ENCODE measurements at places on chromosomes 5 and 9.
A peak's percentile ranks its signal among the peaks of the same experiment; 100 is the strongest.

DNA sequence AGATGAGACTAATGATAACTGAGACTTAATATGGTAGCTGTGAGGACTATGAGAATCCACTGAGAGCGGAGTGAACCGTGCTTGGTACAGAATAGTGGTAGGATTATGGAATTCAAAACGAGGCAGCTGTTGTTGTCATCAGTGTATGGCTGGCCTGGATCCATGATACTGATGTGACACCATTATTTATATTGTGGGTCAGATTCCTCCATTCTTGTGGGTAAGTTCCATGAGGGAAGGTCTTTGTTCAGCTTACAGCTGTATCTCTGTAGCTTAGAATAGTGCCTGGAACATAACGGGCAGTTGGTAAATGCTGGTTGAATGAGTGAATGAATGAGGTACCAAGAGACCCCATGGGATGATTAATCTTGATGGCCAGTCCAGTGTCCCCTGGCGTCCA lies 61.8 kb downstream of the ACER2 start:
- no peak for DNase-seq

DNA sequence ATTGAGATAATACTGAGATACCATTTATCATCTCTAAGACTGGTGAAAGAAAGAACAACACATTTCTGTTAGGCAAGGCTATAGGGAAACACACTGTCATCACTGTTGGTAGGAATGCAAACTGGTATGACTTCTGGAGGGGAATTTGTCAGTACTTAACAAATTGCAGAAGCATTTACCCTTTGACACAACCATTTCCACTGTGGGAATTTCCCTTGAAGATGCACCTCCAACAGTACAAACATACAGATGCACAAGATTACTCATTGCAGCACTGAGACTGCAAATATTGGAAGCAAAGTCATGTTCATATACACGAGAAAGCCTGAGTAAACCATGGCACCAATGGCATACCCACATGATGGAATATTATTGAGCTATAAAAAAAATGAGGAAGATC lies 17.6 kb downstream of the GM2A start:
- DNase-seq: no peak

GRCh38 chr5:9617739-9618504 lies 12.2 kb downstream of the TAS2R1 start:
- no peak for DNase-seq

- DNase-seq: no peak
Observed at GRCh38 chr5:58491216-58491892, at the start of gene GAPT. GAPT (plus strand) TSS chr5:58491435; CDS start chr5:58494537, 3,102 bp downstream.

DNA sequence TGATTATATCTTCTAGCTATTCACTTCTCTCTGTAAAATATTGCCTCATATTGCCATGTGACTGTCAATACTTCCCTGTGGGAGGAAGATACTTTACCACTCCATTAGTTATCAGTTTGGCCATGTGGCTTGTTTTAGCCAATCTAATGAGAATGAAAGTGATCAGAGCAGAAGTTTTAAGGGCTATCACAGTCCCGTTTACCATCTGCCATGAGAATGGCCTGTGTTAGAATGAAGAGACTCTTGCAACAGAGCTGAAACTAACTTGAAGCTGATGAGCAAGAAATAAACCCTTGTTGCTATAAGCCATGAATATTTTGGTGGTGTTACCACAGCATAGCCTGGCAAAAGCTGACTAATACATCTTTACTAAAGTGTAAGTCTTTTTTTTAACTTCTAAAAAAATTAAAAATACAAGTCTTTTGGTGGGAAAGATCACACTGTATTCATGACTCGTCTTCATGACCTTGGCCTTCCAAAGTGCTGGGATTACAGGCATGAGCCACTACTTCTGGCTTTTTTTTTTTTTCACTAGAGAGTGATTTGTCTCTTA lies 68.0 kb upstream of the CTNNA1 start:
- no peak for DNase-seq

DNA sequence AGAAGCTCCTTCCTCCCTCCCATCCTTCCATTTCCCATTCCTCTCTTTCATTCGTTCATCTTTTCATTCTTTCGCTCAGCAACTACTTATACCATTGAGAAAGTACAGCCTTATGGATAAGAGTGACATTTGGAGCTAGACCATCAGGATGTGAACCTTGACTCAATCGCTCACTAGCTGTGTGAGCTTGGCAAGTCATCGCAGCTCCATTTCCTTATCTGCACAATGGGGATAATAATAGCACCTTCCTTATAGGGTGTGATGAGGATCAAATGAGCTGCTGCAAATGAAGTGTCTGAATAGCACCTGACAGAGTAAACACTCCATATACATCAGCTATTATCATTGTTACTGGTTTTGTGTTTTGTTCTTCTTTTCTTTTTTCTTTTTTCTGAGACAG lies 28.1 kb upstream of the SYNPO start:
- no peak for DNase-seq

DNA sequence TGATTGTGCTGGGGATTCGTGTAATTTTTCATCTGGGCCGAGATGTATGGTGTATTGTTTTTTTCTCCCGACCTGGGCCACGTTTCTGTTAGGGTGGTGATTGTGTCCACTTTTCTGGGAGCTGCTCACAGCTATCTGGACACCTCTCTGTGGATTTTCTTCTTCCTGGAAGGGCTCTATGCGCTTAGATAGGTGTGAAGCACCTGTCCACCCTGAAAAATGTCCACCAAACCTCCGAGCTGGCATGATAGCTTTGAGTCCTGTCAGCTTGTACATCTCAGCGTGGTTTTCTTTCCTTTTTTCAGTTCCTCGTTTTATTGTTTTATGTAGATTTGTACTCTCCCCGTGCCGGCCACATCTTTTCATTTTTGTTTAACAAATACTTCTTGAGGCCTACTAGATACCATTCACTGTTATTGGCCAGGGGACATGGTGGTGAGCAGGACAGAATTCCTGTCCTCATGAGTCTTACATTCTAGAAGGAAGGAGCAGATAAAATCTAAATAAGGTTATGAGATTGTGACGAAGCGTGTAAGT lies 1.1 kb downstream of the UGCG start:
- no peak for DNase-seq

DNA sequence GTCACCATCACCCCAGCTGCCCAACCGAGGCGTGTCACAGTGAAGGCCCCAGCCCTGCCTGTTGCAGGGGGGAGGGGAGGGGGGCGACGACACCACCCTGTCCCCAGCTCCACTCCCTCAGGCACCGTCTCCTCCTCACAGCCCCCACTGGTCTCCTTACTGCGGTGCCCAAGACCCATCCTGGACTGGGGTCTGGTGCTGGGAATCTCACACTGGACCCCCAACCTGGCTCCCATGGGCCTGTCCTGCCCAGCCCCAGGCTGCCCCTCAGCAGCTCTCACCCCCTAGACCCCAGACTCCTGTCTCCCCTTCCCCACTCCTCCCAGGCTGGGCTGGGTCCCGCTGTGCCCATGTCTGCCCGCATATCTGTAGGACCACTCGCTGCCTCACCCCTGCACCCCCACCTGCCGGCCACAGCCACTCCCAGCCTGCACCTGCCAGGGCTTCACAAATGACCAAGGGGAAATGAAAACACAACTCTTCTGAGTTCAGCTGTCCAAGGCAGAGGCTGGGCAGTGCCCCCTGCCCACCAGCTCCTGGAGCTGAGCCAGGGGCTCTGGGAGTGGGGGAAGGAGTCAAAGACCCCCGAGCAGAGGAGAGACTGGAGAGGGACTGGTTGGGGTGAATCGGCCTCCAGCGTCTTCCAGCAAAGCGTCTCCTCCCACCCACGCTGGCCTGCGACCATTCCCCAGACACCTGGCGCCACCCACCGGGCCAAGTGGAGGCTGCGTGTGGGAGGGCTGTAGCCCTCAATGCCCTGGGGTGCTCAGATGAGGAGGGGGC lies 32.6 kb upstream of the EGFL7 start:
- DNase-seq: peak; percentile 55

GRCh38 chr9:97845130-97845529 lies 7.9 kb upstream of the FOXE1 start:
- no peak for DNase-seq

GRCh38 chr9:32177396-32177795 lies 207.0 kb upstream of the ACO1 start:
- DNase-seq: no peak

GRCh38 chr5:1083823-1084605 lies 27.8 kb downstream of the SLC12A7 start:
- DNase-seq: no peak

DNA sequence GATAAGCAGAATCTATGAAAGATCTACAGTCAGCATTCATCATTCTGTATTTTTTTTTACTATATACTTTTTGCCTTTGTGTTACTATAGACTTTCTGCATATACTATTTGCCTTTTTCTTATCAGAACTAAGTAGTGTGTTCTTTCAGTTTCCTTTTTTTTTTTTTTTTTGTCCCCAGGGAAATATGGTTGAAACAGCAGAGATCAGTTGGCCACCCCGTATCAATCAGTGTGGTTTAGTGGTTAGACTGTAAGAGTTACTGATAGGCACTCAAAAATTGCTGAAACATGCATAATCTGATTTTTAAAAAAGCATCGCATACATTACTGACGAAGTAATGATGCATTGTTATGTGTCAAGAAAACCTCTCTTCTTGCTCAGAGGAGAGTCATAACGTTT lies 990.8 kb upstream of the EDIL3 start:
- DNase-seq: no peak

DNA sequence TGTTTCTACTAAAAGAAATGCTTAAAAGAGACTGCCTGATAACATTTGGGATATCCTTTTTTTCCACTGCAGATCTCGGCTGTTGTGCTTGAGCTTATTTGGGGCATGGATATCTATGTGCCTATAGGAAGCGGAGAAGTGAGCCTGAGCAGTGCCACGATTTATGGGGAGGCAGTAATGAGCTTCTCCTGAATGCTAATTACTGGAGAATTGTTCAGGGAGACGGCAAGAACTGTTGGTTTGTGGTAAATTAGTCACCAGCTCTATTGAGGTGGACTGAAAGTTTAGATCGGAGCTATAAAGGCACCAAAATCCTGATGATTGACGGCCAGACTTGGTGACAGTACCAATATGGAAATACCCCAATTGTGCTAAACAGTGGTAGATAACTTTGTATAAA lies 186.5 kb downstream of the ARHGEF28 start:
- no peak for DNase-seq

GRCh38 chr9:134871697-134872340 lies 8.8 kb upstream of the FCN2 start:
- no peak for DNase-seq

- no peak for DNase-seq
Observed at GRCh38 chr9:89428901-89429890, 68.7 kb downstream of the SEMA4D start.

DNA sequence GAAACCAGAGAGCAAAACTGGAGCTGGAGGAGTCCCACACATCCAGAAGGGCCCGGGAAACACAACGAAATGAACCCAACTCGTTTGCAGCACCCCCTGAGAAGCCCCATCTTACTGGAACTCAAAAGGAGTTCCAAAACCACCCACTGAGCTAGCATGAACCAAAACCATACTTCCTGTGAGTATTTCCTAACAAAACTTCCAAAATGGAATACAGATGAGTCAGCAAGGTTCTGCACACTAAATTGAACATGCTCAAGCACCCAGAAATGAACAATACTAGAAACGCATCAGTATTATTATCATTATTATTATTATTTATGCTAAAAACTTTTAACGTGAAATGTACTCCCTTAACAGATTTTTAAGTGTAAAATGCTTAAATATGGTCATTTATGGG lies 8.0 kb upstream of the SPOCK1 start:
- DNase-seq: no peak

GRCh38 chr9:5357431-5358105 lies 17.9 kb upstream of the RLN1 start:
- DNase-seq: no peak

DNA sequence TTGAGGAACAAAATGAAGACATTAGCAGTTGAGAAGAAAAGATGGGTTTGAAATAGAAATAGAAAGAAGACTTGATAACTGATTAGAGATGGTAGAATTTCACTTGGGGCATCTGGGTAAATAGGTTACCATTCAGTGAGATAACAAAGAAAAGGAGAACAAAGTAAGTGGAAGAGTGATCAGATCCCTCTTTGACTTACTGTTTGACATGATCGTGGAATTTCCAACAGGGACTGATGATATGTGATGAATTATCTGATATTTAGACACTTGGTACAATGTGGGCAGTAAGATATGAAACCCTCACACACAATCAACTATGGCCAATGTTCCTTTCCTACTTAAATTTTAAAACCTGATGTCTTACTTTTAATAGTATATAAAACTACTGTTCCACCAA lies 70.1 kb upstream of the STARD4 start:
- DNase-seq: no peak

GRCh38 chr9:126299706-126300276 lies 26.8 kb upstream of the MVB12B start:
- no peak for DNase-seq

- DNase-seq: no peak
Observed at GRCh38 chr5:128126241-128126640, 42.7 kb downstream of the SLC12A2 start.

DNA sequence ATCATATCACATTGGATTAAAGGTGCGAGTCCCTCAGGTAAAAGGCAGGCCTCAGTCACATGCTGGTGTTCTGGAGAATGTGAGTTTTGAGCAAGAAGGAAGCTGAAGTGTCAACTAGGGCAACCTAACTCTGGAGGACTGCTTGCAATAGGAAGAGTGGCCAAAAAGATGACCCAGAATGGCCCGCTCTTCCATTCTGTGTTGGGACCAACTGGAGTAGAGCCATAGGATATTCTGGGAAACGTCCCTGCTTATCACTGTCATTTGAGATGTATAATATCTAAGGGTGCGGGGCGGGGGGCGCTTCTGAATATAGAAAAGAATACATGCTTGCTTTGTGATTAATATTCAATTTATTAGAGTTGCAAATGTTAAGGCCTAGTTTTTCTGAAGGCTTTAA lies 7.1 kb upstream of the TRIM7 start:
- no peak for DNase-seq

All from stimulated activated CD4-positive, alpha-beta T cell treated with anti-CD3 and anti-CD28 coated beads, Interleukin-12 subunit alpha, Interleukin-12 subunit beta, amount 100 ng/mL, for 24 hours (primary cell).